Glomerular endothelial cell (primary cell): ENCODE measurements at places on chromosomes 4 and X.
A peak's percentile ranks its signal among the peaks of the same experiment; 100 is the strongest.

DNA sequence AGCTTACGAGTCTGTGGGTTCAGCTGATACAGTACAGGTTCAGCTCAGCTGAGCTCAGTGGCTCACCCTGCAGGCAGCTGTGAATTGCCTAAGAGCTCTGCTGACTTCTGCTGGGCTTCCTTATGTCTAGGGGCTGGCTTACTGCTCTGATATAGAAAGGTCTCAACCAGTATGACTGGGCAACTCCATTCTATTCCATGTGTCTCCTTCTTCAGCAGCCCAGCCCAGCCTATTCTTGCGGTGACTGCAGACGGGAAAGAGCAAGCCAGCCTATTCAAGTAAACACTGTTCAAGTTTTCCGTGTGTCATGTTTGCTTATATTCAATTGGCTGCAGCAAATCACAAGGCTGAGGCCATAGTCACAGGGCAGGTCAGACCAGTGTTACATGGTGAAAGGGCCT is 615.4 kb upstream of the ZFP42 start:
- DNase-seq: no peak

GRCh38 chr4:16029262-16029661 is 54.6 kb downstream of the PROM1 start:
- no peak for DNase-seq

DNA sequence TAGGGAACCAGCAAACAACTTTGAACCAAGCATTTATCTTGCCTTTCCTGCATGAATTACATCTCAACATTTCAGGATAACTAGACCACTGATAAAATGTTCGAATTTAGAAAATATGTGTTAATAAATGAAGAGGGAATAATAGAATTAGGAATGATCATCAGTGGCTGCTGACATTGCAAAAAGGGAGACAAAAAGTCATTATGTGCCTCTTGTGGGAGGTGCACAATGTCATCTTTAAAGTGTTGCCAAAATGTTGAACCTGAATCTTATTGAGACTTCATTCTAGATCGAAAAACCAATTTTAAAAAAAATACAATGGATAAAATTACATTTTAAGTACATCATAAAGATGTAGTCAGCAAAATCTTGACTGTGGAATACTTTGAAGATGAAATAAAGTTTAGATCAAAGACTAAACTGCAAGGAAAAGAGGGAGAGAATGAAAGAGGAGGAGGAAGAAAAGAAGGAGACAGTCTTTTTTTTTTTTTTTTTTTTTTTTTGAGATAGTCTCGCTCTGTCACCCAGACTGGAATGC is 299.3 kb downstream of the FBXW7 start:
- DNase-seq: no peak

DNA sequence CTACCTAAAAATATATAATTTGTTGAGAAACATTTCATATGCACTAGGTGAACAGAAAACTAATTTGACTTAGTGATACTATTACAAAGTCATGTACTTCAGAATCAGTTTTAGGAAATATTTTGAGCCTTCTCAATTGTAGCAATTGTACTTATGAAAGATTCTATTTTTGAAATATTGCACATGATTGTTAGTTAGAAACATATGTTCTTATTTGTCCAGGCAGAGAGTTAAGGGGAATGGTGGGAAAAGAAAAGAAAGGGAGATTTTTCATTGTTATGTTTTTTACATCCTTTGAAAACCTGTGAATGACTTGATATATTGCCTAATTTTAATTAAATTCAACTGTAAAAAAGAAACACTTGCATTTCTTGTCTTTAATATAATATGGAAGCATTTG is 66.0 kb downstream of the GLRB start:
- DNase-seq: no peak

DNA sequence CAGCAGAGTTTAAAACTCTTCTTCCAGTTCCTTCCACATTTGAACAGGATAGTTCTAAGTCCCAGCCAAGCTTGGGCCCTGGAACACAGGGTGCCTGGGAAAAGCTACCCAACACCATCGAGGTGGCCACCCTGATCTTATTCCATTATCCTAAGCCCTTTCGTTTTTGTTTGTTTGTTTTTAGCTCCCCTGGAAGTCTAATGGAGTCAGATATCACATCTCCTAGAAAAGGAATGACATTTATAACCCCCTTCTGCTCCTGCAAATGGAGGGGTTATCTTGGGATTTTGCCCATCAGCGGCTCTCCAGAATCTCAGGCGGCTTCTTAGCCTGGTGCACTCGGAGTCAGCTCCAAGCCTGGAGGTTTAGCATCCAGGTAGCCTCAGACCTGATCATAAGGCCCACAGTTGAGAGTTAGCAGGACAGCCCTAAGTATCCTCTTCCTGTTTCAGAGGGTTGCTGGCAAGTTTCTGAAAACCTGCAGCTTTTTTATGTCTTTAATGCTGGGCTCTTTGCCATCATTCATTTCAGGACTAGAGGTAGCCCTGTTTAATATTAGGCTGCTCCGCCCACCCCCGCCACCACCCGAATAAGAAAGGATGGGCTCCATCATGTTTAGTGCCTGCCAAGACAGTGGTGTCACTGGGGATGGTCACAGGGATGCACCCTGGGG is 230.0 kb upstream of the LNX1 start:
- DNase-seq: no peak

- DNase-seq: no peak
Measured at GRCh38 chr4:174538123-174538875, 16.0 kb upstream of the HPGD start.

DNA sequence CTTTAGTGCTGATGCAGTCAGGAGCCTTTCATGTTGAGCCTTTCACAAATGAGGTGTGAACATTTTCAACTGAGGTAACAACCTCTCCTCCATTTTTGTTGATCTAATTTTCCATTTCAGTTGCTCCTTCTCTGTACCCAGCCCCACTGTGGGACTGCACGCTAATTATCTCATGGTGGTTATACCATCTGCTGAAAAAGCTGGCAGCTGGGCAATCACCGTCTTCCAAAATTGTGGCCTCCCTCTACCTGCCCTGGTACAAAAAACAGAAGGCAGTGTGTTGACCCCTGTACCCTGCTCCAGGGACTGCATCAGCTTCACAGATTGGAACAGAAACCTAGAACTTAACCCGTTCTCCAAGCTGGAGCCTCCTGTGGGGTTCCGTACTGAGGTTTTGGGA is 72.4 kb upstream of the LONRF3 start:
- DNase-seq: no peak

GRCh38 chr4:164207460-164207859 is 546.5 kb upstream of the SMIM31 start:
- DNase-seq: no peak

DNA sequence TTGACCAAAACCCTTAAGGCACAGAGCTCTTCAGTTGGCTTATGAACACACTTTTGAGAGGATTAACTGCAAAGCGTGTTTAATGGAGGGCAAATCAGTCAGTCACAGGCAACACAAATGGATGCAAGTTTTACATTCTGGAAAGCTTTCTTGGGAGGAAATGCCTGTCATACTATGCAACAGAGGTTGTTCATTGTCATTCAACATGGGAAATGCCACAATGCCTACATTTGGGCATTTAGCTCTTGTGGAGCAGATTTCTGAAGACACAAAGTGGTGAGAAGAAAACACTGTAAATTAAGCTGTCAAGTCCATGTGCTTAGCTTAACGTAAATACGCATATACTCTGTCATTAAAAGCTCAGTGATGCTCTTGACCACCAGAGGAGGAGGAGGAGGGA is 41.1 kb downstream of the CBLL2 start:
- DNase-seq: no peak

DNA sequence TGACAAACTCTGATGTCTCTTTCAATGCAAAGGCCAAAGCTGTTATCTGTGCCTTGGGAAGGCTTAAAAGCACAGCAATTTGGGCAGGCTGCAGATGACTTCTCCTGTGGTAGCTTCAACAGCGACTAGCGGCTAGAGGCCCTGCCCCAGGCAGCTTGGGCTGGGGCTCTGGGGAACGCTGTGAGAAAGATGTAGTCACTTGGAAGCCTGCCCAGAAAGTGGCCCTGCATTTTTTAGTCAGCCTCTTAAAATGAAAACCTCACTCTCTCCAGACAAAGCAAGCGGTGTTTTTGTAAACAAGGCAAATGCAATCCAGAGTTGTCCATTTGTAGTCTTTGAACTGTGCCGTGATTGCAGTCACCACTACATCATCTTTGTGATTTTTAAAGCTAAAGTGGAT is 27.5 kb downstream of the PCYT1B start:
- no peak for DNase-seq

DNA sequence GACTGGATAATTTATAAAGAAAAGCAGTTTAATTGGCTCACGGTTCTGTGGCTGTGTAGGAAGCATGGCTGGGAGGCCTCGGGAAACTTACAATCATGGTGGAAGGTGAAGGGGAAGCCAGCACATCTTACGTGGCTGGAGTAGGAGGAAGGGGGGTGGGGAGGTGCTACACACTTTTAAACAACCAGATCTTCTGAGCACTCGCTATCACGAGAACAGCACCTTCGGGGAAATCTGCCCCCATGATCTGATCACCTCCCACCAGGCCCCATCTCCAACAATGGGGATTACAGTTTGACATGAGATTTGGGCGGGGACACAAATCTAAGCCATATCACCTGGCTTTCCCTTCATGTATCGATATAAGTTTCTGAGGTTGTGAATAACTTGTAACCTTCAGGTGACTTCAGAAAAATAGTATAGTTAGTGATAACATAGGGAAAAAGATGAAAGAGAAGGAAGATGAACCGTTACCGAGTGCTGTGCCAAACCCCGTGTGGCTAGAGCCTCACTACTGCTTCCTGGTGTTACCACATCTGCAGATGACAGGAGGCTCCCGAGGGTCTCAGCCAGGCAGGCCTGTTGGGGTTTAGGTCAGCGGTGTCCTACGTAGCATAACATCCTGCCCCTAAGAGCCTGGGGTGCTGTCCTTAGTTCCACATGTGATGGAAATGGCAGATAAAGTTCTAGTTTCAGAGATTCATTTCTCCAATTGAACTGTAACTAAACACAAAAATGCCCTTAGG is 103.5 kb downstream of the TNIP2 start:
- DNase-seq: no peak

- DNase-seq: no peak
Measured at GRCh38 chrX:107625739-107626138, 2.6 kb upstream of the PRPS1 start.

DNA sequence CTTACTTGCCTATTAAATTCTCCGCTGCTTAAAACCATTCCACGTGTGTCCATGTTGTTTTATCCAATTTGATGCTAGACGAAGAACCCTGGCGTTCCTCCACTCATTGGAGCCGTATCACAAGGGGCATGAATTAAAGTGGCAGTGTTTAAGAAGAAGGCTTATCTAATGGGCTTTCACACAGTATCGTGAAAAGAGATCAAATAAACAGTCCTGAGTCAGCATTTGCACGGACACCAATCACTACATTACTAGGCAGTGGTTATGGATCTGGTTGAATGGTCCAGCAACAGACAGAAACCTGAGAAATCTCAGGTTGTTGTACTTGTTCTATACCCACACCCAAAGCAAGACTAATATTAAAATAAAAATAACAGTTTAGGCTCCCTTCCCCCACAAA is 671.6 kb downstream of the FAT4 start:
- no peak for DNase-seq

DNA sequence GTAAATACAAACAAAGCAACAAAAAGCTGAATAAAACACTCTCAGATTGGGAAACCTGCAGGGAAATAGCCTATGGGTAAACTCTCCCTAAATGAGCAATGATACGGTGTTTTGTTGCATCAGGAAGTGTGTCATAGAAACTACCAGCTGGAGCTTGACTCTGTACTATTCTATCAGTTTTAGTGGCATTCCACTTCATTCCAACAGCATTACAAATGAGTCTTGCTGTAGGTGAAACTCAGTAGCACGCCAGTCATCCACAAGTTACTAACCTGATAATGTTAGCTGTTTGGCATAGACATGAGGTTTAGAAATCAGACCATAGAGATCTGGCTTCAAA is 24.9 kb downstream of the FGFBP1 start:
- DNase-seq: peak; percentile 57

DNA sequence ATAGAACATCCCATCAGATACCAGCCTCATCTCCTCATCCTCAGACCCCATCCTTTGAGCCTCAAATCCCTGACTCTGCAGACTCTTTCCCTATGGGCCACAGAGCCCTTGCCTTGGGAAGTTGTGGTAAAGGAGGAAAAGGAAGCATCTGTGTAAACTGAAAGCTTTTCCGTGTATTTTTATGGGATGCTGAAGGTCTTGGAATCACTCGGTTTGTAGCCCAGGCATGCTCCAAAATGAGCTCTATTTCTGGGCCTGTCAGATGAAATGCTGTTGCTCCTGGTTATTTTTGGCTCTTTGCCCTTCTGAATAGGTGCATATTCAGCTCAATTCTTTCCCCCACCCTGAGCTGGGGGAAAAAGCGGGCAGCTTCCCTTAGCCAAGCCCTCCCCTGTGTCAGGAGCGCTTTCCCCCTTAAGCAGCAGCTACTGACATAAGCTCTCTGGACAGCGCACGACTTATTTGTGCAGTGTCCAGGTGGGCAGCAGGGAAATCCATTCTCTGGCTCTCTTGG is 5.0 kb upstream of the SEL1L3 start:
- DNase-seq: no peak

DNA sequence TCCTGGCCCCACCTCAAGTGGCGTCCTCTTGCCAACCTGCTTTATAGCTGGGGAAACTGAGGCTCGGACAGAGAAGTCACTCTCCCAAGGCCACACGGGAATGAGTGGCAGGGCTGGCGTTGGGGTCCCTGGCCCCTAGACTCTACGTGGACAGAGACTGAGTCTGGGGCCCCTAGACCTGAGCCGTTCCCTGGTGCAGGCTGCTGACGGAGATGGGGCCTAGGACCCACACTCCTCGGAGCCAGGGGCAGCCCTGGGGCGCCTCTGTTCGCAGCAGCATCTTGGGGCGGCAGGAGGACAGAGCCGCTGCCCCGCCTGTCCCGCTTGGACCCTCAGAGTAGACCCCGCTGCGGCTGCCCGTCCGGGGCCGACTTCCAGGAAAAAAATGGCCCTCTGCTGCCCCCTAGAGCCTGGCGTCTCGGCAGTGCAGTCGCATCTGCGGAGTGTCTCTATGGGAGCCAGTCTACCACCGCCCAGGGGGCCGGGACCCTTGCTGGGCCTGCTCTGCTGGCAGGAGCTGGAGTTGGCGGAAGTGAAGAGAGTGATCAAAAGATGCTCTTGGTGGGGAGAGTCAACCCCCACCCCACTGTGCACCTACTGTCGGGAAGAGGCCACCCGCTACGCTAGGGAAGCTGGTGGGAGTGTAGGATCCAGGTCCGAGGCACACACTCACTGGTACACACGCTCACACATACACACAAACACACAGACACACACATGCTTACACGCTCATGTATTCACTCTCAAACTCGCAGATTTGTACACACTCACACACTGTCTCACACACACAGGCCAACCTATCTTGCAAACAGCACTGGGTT is 220.1 kb downstream of the AFAP1 start:
- DNase-seq: no peak

GRCh38 chrX:152817078-152817764 is 13.3 kb downstream of the CETN2 start:
- no peak for DNase-seq

DNA sequence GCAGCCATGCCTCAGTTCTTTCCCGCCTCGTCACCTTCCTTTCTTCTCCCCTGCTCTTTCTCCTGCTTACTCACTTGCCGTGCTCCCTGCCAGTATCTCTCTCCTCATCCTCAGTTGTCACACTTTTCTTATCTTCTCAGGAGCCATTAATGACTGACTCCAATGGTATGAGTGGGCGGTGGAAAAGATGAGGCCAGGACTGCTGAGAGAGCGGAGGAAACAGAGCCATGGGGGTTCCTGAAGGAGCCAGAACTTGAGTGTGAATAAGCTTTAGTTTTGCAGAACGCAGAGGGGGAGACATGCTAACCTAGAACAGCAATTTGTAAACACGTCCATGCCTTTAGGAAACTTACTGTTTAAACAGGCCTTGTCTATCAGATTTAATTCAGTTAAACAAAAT is 126.5 kb downstream of the CHIC2 start:
- DNase-seq: no peak
